ENCODE measurements at places on chromosomes 16 and 17.

DNA sequence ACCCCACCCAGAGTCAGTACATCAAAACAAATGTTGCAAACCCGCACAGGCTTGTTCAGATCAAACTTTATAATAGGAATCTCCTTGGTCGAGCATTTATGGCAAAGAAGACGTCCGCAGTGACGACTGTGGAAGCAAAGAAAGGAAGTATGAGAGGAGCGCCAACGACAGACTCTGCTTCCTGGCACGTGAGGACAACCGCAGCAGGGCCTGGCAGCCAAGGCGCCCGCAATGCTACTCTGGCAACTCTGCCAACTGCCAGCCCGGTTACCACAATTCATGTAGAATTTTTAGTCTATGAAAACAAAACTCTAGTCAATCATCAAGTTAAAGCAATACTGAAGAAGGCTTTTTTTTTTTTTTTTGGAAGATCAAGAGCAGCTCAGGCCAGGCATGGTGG lies 24.8 kb downstream of the CYB5D2 start:
- DNase-seq, result no peak

GRCh38 chr17:33292201-33292980 lies 704 bp downstream of the ASIC2 start:
- DNase-seq, result peak; percentile 6

DNA sequence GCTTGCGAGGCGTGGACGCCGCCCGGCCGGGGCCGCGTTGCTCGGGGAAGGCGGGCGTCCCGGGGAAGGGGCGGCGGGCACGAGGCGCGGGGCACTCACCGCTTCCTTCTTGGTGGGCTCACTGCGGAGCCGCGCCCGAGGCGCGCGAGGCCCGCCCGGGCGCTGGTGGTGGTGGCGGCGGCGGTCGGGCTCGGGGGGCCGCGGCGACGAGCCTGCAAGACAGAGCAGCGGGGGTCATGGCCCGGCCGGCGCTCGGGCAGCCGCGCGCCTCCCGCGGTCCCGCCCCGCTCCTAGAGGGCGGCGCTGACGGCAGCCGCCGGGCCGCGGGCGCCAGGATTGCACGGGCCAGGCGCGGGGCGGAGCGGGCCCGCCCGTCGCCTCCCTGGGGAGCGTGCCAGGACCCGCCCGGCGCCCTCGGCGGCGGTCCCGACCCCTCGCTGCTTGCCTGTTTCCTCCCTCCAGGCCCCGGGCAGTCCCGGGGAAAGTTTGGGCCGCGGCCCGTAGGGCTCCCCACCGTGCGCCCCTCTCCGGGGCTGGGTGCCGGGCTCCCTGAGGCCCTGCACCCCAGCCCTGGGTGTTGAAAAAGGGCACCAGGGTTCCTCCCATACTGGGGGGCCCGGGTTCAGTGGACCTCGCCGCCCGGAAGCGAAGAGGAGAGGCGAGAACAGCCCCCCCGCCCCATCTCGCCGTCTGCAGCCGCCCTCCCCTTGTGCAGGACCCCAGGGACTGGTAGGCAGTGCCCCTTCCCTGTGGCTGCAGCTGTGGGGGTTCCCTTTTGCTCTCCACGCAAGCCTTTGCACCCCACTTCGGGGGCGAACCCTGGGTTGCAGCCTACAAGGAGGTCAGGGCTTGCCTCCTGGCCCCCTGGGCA lies at the start of gene C16orf74:
C16orf74 (minus strand) TSS at position 270 of the 871 bp plus-strand sequence. CDS start 15,879 bp downstream, outside the sequence.
- peak; percentile 79 for DNase-seq

- no peak for DNase-seq
These were observed 67.6 kb upstream of the CACNG5 start for GRCh38 chr17:66767154-66767933.

DNA sequence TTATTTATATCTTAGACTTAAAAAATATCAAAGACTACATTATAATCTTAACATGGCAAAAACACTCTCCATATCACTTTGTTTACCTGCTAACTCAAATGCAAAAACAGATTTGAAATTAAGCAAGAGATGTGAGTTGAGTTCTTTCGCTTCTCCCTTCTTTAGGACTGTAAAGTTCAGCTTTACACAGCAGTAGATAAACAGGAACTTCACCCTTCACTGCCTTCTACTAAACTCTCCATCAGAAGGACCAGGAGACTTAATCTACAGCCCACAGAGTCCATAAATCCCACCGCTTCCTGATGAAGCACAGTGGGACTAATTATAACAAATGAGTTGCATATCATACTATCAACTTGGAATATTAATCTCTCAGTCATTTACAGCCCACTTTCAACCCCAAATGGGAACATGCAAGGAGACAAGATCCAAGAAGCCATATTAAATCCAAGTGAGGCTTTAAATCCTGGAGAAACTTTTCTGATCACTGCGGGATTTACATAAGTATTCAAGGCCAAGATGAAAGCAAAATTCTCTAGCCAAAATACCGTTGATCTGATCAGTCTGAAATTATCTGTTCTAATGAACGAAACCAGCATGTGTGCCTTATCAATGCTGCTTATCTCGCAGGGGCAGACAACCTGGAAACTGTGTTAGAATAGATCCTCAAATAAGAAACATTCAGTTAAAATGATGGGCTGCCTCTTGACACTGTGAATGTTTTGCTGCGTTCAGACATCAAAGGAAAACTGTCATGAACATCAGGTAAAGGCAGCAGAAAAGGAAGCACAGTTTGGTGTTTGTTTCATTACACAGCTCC lies 1.6 kb downstream of the AMFR start:
- DNase-seq, result no peak

- no peak for DNase-seq
These were observed 35.8 kb downstream of the BEAN1 start for GRCh38 chr16:66462912-66463311.

DNA sequence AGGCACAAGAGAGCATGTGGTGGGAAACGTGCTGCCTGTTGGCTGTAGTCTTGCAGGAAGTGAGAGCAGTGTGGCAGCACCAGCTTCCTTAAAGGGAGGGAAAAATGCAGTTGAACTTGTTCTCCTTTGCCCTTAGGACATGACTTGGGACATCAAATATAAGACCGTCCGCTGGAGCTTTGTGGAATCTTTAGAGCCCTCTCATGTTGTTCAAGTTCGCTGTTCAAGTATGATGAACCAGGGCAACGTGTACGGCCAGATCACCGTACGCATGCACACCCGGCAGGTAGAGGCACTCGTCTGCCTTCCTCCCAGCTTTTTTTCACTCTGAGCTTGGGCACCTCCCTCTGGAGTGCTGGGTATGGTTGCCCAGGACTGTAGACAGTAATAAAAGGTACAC lies 23.3 kb downstream of the GPR179 start:
- DNase-seq, result peak; percentile 16

DNA sequence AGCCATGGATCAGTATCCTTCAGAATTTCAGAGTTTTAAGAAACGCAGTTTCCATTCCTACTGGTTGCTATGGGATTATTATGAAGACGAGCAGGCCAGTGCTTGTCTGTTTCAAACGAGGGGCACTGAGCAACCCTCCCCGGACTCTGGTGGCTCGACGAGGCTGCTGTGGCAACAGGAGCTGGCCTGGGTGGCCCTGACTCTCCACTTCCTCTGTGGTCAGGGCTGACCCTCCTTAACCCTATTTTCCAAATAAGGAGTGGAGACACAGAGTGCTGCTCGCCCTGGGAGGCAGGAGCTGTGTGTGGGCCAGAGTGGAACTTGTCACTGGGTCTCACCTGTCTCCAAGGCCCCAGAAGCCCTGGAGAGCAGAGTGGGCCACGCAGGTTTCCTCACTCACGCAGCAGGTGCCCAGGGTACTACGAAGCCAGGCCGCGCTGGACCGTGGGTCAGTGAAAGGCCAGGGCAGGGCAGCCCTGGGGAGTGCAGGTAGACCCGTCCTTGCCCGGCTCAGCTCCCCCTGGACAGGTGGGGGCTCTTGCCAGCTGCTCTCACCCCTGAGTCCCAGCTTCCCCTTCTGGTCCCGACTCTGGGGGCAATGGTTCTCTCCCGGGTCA lies 3.3 kb downstream of the GALNS start:
- DNase-seq, result no peak

- DNase-seq, result no peak
These were observed 8.0 kb downstream of the TNFAIP1 start for GRCh38 chr17:28343491-28343932.

DNA sequence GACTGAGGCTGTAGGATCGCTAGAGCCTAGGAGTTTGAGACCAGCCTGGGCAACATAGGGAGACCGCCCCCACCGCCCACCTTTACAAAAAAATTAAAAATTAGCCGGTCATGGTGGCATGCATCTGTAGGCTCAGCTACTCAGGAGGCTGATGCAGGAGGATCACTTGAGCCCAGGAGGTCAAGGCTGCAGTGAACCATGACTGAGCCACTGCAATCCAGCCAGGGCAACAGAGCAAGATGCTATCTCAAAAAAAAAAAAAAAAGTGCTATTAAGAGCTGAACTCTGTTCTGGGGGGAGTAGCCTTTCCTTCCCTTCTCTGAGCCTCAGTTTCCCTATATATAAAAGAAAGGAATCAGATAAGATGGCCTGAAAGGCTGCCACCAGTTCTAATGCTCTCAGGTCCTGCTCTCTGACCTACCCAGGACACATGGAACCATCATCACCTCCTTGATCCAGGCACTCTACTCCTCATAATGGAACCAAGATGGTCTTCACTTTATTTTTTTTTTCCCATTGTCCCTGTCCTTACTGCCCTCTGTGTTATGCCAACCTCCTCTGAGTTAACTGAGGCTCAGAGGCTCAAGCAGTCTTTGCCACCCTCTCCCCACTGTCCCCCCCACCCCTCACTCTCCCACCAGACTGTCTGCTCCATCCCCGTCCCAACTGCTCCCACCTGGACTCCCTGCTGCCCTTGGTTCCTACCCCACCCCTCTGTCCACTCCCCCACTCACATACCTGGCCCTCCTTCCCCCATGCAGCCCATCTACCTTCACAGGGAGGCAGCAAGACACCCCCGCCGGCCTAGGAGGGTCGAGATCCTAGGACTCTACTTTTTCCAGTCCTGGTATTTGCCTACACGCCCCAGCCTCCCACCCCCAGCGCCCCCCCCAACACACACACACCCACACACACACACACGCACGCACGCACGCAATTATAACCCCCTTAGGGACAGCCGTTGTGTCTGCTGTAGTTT lies 23.8 kb upstream of the EIF1 start:
- no peak for DNase-seq

- DNase-seq, result no peak
These were observed 44.5 kb upstream of the SMPD3 start for GRCh38 chr16:68492543-68493411.

All from RWPE1 (cell line).